ENCODE measurements at places on chromosomes 3 and 15.

DNA sequence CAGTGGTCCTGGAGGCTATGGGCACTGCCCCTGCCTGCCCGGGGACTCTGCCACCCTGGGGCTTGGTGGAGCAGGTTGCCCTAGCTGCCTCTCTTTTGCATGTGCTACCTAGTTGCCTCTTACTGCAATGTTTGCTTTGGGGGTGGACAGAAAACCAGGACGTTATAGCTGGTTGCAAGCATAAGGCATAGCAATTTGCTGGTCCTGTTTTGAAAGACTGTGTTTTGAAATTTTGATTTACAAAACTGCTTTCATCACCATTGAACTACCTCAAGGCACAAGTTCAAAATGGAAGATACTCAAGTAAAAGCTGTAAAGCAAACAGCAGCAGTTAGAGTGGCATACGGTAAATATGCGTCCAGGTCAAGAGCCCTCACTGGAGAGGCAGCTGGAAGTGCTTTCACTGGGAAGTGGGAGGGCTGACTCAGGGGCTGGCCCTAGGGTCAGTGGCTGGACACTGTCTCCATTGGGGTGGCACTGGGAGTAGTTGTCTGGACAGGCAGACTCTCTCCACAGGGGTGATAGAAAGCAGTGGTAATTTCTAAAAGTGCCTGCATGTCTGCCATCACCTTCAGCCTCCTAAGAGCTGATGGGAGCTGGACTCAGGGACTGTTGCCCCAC lies 138.1 kb downstream of the CHDH start:
- no peak for DNase-seq

DNA sequence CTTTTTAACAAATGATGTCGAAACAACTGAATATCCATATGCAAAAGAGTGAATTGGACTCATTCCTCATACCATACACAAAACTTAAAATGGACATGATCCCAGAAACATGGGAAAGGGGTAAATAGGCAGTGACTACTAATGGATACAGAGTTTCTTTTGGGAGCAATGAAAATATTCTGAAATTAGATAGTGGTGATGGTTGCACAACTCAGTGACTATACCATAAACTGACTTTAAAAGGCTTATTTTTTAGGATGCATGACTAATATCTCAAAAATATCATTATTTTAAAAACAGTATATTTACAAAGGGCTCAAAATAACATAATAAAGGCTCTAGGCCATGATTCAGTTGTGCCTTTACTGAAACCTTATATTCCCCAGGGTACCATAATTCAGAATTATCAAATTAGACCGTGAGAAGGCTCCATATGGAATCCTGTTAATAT lies 16.3 kb upstream of the ATP13A3 start:
- no peak for DNase-seq

DNA sequence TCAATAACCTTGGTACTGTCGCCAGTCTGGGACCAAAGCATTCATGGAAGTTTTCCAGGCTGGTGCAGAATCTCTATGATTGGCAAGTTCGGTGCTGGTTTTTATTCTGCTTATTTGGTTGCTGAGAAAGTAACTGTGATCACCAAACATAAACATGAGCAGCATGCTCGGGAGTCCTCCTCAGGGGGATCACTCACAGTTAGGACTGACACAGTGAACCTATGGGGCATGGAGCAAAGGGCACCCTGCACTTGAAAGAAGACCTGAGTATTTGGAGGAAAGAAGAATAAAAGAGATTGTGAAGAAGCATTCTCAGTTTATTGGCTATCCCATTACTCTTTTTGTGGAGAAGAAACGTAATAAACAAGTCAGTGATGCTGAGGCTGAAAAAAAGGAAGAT lies 19.1 kb upstream of the EIF2B5 start:
- DNase-seq: no peak

DNA sequence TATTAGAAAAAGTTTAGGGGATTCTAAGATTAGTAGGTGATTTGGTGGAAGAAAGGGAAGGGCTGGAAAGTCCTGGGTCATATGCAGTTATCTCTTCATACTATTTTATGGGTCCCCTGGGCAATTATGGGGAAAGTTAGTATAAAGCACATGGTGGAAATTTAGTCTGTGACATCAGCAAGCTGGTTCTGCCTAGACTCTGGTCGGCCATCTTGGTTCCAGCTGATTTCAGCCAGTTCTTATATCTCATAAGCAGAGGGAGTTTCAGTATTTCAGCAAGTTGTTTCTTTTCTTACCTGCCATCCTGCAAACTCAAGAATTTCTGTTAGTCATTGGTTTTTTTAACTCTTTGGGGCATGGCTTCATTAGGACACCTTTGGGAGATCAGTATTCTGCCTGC lies 1.0 kb upstream of the LYZL4 start:
- DNase-seq: no peak

DNA sequence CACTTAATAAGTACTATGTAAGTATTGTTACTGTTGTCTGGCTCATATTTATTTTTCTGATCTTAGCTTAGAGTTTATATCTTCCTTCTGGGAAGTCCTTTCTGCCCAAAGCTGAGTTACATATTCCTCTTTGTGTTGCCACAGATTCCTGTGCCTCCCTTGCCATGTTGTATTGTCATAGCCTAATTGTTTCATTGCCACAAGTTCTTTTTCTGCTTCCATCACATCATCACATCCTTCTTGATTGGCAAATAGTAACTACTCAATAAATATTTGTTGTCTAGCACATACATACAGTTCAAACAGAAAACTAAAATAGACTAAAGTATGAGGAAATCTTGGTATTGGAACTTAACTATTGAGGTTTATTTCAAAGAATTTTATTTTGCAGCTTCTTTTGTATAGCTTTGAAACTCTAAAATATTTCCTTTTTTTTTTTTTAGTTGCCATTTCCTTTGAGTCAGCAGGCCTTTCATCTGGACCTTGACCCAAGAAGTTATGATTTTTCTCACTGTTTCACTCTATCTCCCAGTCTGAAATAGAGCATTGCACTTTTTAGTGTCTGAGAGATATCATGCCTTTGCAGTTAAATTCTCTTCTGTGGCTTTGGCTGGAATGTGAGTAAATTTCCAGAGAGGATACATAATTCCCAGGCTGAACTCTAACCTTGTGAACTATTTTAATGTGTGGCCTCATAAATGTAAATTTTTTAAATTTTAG lies 98.2 kb downstream of the ZNF609 start:
- no peak for DNase-seq

- DNase-seq: no peak
Observed at GRCh38 chr3:46312991-46313390, 40.9 kb upstream of the CCR2 start.

DNA sequence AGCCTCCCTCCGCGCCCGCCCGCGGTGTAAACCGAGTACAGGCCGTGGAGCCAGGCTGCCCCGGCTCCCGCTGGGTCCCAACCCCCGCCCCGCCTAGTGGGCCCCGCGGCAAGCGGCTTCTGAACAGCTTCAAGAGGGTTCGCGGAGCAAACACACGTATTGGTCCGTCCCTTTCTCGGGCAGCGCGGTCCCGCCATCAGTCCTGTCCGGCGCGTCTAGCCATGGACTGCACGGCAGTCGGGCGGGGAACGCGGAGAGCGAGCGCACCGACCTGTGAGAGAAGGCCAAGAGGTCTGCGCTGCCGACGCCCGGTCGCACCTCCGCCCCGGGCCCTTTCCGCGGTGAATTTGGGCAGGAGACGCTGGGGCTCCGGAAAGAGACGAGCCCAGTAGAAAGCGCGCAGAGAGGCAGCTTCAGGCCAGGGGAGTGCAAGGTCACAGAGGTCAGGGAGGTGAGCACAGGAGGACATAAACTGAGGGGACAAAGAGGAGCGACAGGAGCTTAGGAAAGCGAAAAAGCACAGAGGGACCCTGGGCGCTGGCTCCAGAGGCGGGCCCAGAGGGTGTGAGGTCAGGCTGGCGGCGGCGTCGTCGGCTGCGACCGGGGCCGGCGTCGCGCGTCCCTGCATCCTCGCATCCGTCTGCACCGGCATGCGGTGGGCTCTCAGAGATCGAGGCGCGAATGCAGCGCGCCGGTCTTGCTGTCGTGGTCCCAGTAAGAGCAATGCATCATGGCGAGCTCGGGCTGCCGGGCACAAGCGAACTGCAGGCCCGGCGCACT lies 1.8 kb downstream of the FOXL2 start:
- no peak for DNase-seq

- no peak for DNase-seq
Observed at GRCh38 chr3:29183346-29184087, 97.4 kb upstream of the RBMS3 start.

- no peak for DNase-seq
Observed at GRCh38 chr3:131645638-131646037, 142.9 kb upstream of the MRPL3 start.

GRCh38 chr15:39919748-39920509 lies at the start of gene GPR176:
TSS of gene GPR176 (minus strand) at chr15:39920266. CDS start at chr15:39920026, 240 bp downstream.
- DNase-seq: peak; percentile 54

Measured in GM20000 (cell line).